ENCODE measurements at places on chromosomes 2 and 18.

DNA sequence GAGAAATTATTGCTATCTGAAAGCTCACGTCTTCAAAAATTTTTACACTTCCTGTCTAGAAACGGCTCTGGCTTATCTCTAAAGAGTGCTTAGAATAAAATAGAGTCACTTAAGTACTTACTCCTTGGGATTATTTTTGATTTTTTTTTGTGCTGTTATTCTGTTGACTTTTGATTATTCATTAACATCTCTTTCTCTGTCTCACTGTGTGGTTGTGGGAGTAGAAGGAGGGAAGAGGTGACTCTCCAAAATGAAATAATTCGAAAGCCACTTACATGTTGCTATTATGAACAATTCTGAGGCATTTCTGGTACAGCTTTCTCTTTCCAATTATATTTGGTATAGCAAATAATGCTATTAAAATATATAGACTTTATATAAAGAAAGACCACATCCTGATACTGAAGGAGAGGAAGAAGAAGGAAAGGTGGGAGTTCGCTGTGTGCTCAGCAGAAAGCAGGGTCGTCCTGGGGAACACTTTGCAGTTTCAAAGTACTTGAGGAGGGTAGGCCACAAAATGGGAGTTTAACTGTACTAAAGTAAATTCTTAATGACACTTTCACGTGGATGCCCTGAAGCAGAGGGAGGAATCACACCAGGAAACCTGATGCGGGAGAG, 9.6 kb upstream of the MMADHC start:
- no peak for DNase-seq

DNA sequence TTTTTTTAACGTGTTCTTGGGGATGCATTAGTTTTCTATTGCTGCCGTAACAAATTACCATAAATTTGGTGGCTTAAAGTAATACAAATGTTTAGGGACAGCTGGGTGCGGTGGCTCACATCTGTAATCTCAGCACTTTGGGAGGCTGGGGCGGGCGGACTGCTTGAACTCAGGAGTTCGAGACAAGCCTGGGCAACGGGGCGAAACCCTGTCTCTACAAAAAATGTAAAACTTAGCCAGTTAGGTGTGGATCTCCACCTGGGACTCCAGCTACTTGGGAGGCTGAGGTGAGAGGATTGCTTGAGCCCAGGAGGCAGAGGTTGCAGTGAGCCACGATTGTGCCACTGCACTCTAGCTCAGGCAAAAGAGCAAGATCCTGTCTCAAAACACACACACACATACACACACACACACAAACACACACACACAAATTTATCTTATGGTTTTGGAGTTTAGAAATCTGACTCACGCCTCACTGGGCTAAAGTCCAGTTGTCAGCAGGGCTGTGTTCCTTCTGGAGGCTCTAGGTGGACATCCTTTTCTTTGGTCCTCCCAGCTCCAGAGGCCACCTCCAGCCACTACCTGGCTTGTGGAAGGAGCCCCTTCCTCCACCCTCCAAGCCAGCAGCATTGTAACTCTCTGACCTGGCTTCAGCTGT, 76.1 kb downstream of the SEPTIN10 start:
- DNase-seq = no peak

DNA sequence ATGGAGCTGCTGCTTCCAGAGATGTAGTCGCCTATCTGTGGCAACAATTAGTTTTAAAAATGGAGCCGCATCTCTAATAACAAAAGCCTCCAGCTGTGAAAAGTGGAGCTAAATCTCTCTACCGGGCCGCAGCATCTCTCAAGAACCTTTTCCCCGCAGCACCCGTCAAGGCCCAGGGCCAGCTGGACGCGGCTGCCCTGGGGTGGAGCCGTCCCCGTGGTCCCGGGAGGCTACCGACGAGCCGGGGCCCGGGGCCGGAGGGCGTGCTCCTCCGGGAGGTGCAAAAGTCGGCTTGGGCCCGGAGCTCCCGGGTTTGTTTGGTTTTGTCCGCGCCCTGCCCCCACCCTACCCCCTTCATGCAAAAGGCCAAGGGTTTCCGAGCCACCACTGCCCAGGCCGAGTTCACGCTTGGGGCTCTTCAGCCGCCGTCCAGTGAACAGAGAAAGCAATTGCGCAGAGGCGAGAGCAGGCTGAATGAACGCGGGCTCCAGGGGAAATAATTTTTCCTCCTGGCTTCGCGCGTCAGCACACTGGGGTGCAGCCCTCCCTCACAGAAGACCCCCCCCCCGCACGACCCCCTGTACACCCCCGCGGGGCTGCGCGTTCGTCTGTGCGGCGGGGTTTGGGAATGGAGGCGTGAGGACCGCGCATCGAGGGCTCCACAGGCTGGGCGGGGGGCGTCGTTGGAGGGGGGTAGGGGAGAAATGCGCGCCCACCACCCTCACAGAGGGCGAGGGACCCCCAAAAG, 557 bp upstream of the GREB1L start:
- no peak for DNase-seq

GRCh38 chr2:226475650-226476049, 324.0 kb downstream of the IRS1 start:
- no peak for DNase-seq

DNA sequence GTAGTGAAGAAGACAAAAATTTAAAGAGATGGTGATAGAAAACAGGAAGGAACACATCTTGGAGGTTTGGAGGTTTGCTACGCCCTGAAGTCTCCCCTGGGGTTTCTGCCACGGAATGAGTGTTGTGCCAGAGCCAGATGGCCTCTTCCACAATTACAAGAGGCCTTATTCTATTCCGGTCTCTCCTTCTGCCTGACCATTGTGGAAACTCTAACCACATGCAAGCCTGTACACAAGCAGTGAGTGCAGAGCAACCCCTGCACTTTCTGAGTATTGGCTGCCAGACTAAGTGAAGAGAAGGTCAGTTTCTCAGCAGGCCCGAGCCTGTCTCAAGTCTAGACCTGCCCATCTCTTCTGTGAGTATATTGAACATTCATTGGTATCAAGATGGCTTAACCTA, 22.7 kb upstream of the MYO1B start:
- DNase-seq = no peak

GRCh38 chr2:159737917-159738296, 25.6 kb downstream of the MARCHF7 start:
- no peak for DNase-seq

Data from stimulated activated CD8-positive, alpha-beta memory T cell treated with anti-CD3 and anti-CD28 coated beads, Interleukin-4, amount 100 ng/mL, for 4 hours (primary cell).